Hematopoietic multipotent progenitor cell treated with erythropoietin and hydrocortisone succinate and interleukin-3 and kit ligand, for 6 days (in vitro differentiated cells): ENCODE measurements at places on chromosomes 3 and 15.

DNA sequence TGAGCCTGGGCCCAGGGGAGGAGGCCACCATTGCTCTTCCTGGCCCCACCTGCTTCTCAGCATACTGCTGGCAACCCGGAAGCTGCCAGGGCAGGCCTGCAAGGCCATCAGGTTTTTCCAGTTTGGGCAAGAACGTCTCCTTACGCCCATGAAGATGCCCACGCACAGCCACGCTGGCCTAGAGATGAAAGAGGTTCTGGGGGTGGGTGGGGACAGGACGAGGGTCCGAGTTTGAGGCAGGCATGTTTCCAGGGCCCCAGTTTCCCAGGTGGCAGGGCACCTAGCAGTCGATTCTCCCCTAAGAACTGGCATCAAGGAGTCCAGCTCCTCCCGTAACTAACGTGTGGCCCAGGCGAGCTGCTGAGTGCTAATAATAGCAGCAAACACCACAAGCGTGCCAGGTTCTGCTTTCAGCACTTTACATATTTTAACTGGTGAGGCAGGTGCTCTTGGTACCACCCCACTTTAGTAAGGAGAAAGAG, 45.8 kb downstream of the ZNF710 start:
- no peak for DNase-seq

GRCh38 chr15:65791335-65792137, 557 bp downstream of the DENND4A start:
- DNase-seq: peak; percentile 60

DNA sequence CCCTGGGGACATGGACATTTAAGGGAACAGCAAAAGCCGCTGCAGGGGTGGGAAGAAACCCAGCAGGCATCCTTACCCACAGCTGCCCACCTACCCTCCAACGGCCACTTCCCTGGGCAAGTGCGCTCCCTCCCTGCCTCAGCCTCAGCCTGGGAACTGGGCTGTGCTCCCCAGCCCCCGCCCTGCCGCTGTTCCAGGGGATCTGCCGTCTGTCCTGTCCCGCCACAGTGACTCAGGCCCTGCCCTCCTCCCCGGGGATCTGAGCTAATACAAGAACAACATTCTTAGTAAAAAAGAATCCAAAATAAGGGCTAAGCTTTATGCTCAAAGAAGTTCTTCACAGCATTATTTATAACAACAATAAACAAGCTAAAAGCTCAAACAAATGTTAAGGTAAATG, 7.4 kb upstream of the IQSEC1 start:
- no peak for DNase-seq

GRCh38 chr15:35777061-35777460, 231.1 kb upstream of the DPH6 start:
- DNase-seq: no peak

DNA sequence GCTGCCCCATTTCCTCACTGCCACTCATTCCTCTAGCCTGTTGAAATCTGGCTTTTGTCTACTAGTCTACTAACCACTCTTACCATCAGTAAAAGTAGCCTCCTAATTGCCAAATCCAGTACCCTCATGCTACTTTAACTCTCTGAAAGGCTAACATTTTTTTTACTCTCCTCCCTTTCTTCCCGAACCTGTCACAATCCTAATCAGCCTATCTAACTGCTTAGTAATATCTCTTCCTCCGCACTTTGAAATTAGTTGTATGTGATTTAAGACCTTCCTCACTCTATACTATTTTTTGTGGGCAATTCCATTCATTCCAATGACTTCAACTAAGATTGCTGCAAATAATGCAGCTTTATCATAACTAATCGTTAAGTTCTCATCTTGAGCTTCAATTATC, 3.7 kb downstream of the SENP7 start:
- no peak for DNase-seq

DNA sequence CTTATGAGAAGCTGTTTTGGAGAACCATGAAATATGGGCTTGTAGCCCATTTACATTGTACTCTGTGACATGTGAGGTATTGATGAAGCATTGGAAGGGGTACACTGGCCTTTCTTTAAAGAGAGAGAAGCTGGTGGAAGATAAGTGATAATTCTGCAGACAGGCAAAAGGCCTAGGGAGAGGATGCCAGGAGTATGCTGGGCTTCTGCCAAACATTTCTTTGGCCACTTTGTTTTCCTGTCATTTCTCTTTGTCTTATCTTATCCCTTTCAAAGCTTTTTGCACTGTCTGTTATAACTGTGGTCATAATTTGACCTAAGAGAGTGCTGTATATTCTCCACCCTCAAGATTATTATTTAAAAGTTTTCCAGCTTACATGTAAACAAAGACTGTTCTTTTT, 109.6 kb upstream of the SEMA6D start:
- DNase-seq: no peak

GRCh38 chr15:101237251-101237650, 14.6 kb downstream of the CHSY1 start:
- peak; percentile 58 for DNase-seq

DNA sequence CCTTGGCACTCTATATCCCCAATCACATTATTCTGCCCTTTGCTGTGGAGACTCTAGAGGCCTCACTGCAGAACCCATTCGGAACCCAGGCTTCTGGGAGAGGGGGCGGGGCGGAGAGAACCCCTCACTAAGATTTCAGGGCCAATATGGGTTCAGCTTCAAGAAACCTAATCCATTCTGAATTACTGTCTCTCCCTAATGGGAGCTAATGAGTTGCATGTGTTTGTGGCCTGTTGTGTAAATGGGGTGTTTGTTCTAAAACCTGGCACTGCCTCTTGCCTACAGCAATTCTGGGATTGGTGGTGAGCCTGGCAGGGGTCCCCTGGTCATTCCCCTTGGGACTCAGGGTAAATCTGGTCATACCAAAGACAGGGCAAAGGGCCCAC, 605 bp upstream of the RASL12 start:
- no peak for DNase-seq

GRCh38 chr3:77795013-77795412, 755.1 kb downstream of the ROBO2 start:
- no peak for DNase-seq

GRCh38 chr3:147925272-147925671, 516.1 kb downstream of the ZIC1 start:
- no peak for DNase-seq

GRCh38 chr15:57421551-57421950, 45.2 kb downstream of the CGNL1 start:
- no peak for DNase-seq

DNA sequence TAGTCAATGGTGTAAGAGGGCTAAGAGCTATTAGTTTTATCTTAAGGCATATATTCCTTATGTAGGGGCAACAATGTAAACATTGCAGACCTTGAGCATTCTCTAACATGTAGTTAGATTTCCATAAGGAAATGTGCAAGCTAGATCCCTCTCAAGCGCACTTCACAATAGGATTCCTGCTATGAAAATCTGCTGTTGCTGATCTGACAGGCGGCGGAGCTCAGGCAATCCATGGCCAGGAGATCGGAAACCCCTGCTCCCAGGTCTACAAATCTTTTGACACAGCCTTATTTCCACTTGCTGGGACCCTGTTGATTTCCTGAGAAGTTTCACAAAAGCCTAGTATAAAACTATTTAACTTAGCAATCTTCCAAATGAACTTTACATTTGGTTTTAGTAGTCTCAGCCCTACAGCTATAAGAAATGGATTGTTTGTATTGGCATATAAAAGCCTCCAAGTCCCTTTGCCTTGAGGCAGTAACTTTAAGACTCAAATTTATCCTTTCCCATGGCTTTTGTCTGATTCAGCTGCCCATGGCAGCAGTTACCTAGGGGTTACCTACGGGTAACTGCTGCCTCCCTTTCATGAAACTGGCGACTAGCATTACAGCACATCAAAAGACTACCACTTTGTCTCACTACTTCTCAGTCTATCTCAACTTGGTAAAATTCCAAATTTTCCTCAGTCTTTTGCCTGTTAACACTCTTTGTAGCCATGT, 22.7 kb downstream of the TRA2B start:
- DNase-seq: peak; percentile 6

DNA sequence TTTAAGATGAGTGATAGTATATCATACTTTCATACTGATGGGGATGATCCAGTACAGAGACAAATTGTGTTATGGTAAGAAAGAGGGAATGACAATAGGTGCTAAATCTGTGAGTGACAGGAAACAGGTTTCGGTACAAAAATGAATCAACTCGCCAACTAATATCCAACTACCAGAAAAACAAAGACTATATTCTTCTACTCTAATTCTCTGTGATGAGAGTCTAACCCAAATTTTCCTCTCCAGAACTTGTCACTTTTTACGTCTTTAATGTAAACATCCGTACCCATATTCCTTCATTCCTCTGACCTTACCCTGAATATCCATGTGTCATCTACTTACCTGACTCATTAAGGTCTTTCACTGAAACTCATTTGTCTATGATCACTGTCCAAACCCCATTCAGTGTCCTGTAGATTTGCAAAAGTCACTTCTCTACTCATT, 39.6 kb downstream of the SCAPER start:
- DNase-seq: no peak

GRCh38 chr15:41291065-41291631, 41.2 kb downstream of the OIP5 start:
- DNase-seq: peak; percentile 44

DNA sequence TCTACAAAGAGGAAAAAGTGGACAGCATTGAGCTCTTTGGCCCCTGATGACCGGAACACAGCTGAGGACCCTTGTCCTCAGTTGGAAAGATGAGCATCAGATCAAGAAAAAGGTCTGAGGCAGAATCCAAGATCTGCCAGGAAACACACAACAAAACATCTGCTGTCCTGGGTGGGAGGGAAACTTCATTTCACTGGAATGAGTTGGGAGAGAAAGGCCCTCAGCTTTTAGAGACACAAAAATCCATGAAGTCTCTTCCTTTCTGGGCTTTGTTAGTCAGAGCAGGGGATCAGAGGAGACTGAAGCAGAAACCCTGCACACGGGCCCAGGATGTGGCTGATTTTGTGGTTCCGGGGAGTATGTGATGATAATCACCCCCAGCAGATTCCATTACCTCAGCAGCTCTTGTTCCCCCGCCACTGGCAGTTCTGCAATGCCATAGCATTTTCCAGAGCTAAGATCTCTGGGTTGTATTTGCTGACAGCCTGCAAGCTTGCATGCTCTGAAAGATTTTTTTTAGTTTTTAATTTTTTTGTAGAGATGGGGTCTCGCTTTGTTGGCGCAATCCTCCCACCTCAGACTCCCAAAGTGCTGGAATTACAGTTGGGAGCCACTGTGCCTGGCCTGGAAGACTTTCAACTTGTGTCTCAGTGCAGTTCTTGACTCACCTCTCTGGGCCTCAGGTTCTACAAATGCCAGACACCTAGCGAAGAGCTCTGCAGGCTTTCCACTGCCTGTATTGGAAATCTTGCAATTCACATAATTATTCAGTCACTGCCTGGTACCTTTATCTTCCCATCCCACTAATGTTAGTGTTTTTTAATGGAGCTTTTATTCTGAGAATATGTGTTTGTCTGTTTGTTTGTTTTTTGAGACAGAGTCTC, 5.8 kb upstream of the TATDN2 start:
- DNase-seq: peak; percentile 77

DNA sequence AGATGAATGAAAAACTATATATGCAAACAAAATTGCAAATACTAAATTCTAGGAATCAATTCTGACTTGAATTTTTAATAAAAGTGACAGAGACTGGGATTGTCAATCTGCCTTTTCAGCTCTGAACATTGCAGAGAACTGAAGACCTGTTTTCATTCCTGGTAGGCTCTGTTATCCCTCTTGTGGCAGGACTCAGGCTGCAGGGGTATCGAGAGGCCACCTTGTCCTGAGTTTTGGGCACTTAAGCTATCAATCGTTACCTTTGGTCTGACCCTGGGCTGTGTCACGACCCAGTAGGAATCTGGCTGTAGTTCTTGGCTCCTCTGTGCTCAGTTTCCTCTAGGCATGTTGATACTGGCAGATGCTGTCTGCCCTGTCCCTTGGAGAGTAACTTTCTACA, 238.0 kb downstream of the CACNA2D3 start:
- DNase-seq: no peak

GRCh38 chr3:180762866-180763265, 83.6 kb upstream of the CCDC39 start:
- no peak for DNase-seq

GRCh38 chr3:8550611-8551010, 49.0 kb downstream of the LMCD1 start:
- DNase-seq: no peak

- no peak for DNase-seq
These were observed 7.5 kb upstream of the FAN1 start for GRCh38 chr15:30896211-30896606.
